Activated B cell treated with CpG ODN at 0.5 μM for 24 hours (primary cell): ENCODE measurements at places on chromosomes 16 and 17.

- DNase-seq, result no peak
Observed at GRCh38 chr16:86609115-86609514, 30.8 kb downstream of the FOXL1 start.

- no peak for DNase-seq
Observed at GRCh38 chr16:10808850-10809249, 9.7 kb downstream of the TVP23A start.

- DNase-seq, result no peak
Observed at GRCh38 chr16:87295259-87295658, 21.9 kb downstream of the C16orf95 start.

GRCh38 chr17:50491505-50491904, 12.8 kb downstream of the RSAD1 start:
- DNase-seq, result no peak

DNA sequence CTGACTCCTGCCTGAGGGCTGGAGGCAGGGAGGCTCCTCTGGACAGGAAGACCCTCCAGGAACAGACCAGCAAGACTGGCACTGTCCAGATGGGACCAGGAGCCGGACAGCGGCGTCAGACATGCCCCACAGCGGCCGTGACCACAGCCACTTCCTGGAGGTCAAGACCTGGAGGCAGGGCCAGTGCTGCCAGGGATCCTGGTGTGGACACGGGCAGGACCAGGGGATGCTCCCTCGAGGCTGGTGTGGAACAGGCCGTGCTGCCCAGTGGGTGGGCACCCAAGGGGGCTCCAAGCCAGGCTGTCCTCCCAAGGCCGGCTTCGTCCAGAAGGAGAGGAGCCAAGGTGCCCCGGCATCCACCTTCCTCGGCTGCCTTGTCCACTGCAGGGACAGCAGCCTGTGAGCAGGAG, 4.5 kb upstream of the CCDC57 start:
- no peak for DNase-seq

DNA sequence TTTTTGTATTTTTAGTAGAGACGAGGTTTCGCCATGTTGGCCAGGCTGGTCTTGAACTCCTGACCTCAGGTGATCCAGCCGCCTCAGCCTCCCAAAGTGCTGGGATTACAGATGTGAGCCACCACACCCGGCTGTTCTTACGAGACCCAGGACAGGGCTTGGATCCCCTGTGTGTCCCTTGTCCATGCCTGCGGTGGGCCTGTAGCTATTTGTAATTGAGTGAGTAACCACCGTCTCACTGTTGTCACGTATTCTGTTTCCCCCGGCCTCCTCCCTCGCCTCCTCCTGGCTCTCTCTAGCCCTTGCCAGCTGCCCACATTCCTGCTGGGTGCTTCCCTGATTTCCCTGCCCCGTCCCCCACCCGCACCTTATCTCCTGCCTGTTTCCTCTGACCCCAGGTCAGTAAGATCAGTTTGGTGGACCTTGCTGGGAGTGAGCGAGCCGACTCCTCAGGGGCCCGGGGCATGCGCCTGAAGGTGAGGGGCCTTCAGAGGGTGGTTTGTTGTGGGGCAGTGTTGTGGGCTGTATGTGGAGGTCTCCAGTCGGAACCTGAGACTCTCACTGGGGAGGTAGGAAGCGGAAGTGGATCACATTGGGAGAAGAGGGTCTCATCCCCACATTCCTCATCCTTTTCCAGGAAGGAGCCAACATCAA, 5.6 kb downstream of the KIF1C start:
- DNase-seq, result no peak

DNA sequence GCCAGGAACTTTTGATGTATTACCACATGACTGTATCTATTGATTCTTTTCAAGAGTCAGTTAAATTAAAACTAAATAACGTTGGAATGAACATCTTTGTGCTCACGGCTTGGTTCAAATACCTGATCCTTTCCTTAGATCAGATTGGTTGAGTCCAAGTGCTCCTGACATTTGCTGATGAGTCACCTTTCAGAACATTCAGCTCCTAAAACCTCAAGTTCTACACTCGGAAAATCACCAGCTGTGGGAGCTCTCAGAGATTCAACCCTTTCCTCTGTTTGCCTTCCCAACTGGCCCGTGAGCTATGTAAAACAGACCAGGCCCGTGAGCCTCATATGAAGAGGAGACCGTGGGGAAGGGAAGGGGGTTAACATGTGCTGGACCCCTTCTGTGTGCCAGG, 68.1 kb downstream of the RTN4RL1 start:
- no peak for DNase-seq

DNA sequence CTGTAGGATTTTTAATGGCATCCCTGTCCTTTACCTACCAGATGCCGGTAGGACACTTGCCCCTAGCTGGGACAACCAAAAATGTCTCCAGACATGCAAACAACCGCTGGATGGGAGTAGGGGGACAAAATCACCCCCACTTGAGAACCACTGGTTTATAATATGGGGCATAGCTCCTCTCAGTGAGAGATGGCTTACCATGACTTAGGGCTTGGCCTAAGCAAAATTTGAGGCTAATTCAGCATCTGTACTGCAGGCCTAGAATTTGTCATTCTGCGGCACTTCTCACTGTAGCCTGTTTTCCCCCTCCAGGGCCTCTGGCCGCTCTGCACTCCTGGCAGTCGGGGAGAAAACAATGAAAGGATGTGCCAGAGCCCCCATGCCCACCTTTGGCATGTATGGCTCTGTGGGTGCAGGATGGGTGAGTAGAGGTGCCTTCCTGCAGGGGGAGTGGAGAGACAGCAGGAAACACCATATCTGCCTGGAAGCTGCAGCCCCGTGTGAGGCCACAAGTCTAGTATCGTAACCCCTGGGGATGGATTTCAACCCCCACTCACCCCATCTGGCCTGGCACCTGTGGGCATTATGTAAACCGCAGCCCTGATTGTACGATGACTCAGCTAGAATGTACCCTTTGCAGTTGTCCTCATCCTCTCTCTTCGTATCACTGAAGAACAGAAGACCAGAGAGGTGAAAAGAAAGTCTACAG, 268.1 kb downstream of the SOX9 start:
- no peak for DNase-seq

GRCh38 chr17:5786510-5786875, 202.2 kb upstream of the NLRP1 start:
- no peak for DNase-seq

GRCh38 chr16:81902025-81902424, 109.2 kb downstream of the SDR42E1 start:
- DNase-seq, result no peak
